ENCODE measurements at places on chromosomes 7 and 10. TPM values are rescaled to one million over a fixed set of nuclear protein-coding genes. Genes with fewer than 3 reads are reported as not detected.

Gene FFAR4
- 0.43 TPM for polyA plus RNA-seq

Gene OR2F2
- polyA plus RNA-seq: not detected

DNA sequence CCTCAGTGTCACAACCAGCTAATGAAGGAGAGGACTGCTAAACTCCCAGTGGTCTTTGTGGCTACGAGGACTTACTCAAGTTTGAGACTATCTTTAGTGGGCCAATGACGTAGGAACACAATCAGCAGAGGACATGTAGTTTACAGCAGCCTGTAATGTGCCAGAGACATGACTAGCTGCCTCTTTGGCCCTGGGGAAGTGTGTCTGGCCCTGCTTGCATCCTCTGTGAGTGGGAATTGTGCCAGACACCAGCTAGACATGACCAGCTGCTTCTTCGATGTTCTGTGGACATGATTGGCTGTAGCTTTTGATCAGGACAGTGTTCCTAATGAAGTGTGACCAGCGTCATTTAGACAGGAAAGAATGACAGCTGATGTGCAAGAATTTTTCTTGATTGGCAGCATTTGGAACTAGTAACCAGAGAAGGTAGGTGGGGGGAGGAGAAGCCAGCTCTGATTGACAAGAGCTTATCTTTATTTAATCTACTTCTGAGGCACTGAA lies 141.7 kb downstream of the AUTS2 start:
- peak; percentile 28 for DNase-seq

DNA sequence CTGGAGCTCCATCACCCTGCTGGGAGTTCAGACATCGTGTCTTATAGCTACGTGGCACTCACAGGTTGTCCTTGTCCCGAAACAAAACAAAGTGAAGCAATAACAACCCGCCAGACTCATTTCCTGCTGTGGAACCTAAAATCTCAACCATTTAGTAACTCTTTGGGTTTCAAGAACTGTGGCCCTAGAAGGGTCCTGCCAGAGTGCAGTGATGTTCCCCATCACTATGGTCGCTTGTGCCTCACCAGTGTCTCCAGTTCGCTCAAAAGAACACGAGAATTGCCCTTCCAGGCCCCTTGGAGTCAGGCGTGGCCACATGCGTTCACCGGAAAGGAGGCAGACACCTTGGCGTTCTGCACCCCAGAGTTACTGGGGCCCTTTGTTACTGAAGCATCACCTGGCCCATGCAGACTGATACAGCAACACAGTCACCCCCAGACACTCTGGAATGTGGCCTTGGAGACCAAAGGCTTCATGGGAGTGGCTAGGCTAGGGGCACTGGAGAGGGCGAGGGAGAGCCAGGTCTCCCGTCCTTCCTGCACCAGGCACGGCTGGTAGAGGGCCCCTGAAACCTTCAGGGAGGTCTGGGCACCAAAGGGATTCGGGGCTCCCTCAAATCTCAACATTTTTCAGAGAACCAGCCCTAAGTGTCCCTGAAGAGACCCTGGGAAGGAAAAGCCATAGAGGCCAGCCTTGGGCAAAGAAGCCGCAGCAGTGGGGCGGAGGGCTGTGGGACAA lies 908 bp downstream of the CRYGN start:
- no peak for DNase-seq

- peak; percentile 46 for DNase-seq
These were observed 94.8 kb downstream of the CHN2 start for GRCh38 chr7:29289156-29290021.

DNA sequence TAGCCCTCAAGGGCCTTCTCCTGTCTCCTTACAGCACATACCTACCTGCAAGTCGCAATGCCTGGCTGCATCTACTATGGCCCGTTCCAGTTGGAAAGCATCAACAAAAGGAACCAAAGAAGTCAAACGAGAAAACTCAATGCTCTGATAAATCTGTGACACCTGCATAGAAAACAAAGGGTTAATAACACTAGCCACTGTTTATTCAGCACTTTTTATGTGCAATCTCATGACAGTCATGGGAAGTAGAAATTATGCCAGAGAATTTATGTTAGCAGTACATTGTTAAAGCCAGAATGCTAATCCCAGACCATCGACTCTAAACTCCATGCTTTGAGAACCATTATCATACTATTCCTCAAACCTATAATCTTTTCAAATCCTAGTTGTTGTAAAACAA lies 21.1 kb downstream of the EIF3A start:
- no peak for DNase-seq

DNA sequence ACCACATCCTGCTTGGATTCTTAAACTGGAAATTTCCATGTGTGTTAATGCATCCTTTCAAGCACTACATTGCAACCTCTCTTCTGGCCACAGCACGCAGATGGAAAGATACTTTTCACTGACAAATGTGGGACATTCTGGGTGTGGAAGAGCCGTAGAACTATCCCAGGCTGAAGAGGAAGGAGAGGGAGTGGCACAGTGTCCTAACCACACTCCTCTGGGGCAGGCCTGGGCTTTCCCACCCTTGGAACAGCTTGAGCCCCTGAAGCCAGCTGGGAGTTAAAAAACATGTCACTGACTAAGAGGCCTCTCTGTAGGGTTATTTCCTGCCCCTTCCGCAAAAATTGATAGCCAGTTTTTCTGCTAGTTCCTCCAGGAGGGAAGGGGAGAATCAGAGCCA lies 34.0 kb upstream of the DNMBP start:
- no peak for DNase-seq
